K562 (cell line): ENCODE measurements at places on chromosomes 16 and 17. TPM values are rescaled to one million over a fixed set of nuclear protein-coding genes. Genes with fewer than 3 reads are reported as not detected.

- H3K27ac ChIP-seq: no peak overlapping the region
- H3K27me3 ChIP-seq: no peaks in the 10 kb centered on the region
- H3K36me3 ChIP-seq: no peaks in the 10 kb centered on the region
- DNase-seq: no peak
Measured at GRCh38 chr16:50188619-50189136, 35.6 kb downstream of the TENT4B start.

GRIN2C gene
- 0.33 and 0.40 TPM in 2 replicates for total RNA-seq

GRCh38 chr17:39619786-39620101, 7.0 kb upstream of the PPP1R1B start:
- no peaks in the 10 kb centered on the region for H3K36me3 ChIP-seq
- DNase-seq: no peak
- H3K27me3 ChIP-seq: 0 out of 3 replicates have a peak, but pooled peaks cover 6% of the 10 kb centered on the region
- no peak overlapping the region for H3K4me3 ChIP-seq

MMP25 gene
- total RNA-seq: 0.09 TPM in 1 of 2 replicates, not detected in the other

DNA sequence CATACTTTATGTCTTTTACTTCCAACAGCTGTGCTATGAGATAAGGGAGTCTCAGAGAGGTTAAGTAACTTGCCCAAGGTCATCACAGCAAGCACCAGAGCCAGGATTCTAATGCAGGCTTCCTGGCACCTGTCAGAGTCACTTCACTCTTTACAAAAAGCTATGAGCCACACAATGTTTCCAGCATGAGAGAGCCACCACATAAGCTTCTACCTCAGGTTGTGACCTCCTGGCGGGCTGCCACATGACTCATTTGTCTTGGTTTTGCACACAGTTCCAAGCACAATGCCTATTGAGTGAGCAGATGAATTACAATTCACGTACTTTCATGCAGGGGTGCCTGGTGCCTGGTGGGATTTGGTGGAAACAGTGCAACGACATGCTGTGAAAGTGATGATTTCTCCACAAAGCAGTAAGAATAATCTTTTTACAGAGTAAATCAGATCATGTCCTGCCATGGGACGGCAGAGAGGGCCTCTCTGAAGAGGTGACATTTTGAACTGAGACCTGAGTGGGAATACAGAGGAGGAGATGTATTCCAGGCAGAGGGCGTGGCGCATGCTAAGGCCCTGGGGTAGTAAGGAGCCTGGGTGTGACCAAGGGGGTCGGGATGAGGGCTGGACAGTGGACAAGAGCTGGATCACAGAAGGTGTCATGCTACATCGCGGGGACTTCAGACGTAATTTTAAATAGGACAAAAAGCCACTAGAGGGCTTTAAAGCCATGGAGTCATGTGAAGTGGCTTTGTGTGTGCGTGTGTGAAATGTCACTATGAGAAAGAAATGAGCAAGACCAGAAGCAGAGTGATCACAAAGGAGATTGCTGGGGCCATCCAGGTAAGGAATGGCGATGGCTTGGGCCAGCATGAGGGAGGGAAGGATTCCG, 53.4 kb downstream of the CACNG3 start:
- no peaks in the 10 kb centered on the region for H3K36me3 ChIP-seq
- no peak overlapping the region for H3K27ac ChIP-seq
- H3K4me1 ChIP-seq: no peaks in the 10 kb centered on the region
- H3K27me3 ChIP-seq: peaks cover 42% of the 10 kb centered on the region

GRCh38 chr16:10098991-10099390, 83.2 kb downstream of the GRIN2A start:
- H3K4me1 ChIP-seq: no peaks in the 10 kb centered on the region
- H3K27ac ChIP-seq: no peak overlapping the region
- no peaks in the 10 kb centered on the region for H3K36me3 ChIP-seq
- no peak for DNase-seq
- H3K4me3 ChIP-seq: no peak overlapping the region
- H3K27me3 ChIP-seq: no peaks in the 10 kb centered on the region

- peaks cover 10% of the 10 kb centered on the region for H3K4me1 ChIP-seq
- H3K36me3 ChIP-seq: no peaks in the 10 kb centered on the region
- no peaks in the 10 kb centered on the region for H3K27me3 ChIP-seq
- H3K4me3 ChIP-seq: no peak overlapping the region
- no peak overlapping the region for H3K27ac ChIP-seq
Measured at GRCh38 chr17:3571043-3571900, 13.7 kb upstream of the TRPV3 start.

DNA sequence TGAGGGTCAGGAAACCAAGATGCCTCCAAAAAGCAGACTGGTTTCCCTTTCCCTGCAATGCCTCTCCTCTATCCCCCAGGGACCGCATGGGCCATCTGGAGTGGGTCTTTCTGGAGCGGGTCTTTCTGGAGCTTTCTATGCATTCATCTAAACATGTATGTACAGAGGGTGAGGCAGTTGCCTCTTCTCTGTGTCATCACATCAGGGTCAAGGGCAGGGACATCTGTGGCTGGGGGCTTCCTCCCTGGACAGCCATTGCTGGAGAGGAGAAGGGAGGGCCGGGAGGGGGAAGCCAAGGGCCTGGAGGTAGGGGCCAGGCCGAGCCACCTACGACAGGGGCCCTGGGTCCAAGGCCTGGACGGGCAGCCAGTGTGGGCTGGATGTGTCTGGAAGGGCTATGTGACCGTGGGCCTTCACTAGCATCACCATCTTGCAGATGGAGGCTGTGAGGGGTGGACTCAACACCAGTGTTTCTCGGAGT, 840 bp downstream of the ADCY7 start:
- H3K27me3 ChIP-seq: no peaks in the 10 kb centered on the region
- peaks cover 63% of the 10 kb centered on the region for H3K4me1 ChIP-seq
- no peak for DNase-seq

TPSG1 gene
- not detected in 2 replicates for total RNA-seq

DNA sequence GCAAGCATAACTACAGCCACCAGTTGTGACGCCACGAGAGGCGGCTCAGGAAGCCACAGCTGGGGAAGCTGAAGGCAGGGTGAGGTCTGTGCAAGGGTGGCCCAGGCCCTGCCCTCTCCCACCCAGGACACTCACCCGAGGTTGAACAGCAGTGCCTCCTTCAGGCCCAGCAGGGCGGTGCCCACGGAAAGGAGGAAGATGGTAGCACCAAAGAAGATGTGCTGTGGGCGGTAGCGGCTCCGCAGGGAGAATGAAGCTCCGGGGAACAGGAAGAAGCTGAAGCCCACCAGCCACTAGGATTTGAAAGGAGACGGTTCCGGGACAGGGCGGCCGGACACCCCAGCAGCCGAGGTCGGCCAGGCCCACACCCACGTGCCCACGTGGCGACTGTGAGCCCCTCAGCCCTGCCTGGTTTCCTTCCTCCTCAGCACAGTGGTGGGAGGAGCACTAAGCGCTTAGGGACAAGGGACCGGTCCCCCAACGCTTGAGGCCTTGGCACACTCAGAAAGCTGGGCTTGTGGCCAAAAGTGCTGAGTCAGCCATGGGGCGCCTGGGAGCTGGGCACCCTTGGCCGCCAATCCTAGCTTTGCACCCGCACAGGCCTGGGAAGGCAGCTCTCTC, 11.0 kb downstream of the CYB561 start:
- H3K27ac ChIP-seq: peak overlapping the region; percentile 12; the same call in 1 of the 3 replicates
- H3K27me3 ChIP-seq: no peaks in the 10 kb centered on the region
- no peak overlapping the region for H3K4me3 ChIP-seq

- peaks cover 6% of the 10 kb centered on the region; the same call in 1 of the 3 replicates for H3K36me3 ChIP-seq
- H3K4me3 ChIP-seq: no peak overlapping the region
- H3K27me3 ChIP-seq: no peaks in the 10 kb centered on the region
- peak; percentile 51 for DNase-seq
- H3K27ac ChIP-seq: no peak overlapping the region
Measured at GRCh38 chr16:19601083-19601976, 45.8 kb downstream of the VPS35L start.

DNAAF8 gene
- not detected in 2 replicates for total RNA-seq

GRCh38 chr17:12982224-12982623, 35.6 kb downstream of the ELAC2 start:
- no peak overlapping the region for H3K4me3 ChIP-seq
- 0 out of 3 replicates have a peak, but pooled peaks cover 2% of the 10 kb centered on the region for H3K27me3 ChIP-seq
- DNase-seq: no peak
- H3K27ac ChIP-seq: no peak overlapping the region
- peaks cover 3% of the 10 kb centered on the region; the same call in 1 of the 2 replicates for H3K4me1 ChIP-seq

- DNase-seq: no peak
- H3K36me3 ChIP-seq: no peaks in the 10 kb centered on the region
- no peak overlapping the region for H3K4me3 ChIP-seq
- H3K27ac ChIP-seq: no peak overlapping the region
- H3K4me1 ChIP-seq: peaks cover 2% of the 10 kb centered on the region; the same call in 2 of the 3 replicates
Measured at GRCh38 chr16:81212830-81213465, 25.5 kb upstream of the BCO1 start.

PPP1R9B gene
- total RNA-seq: 56.6 and 63.5 TPM in 2 replicates

DNA sequence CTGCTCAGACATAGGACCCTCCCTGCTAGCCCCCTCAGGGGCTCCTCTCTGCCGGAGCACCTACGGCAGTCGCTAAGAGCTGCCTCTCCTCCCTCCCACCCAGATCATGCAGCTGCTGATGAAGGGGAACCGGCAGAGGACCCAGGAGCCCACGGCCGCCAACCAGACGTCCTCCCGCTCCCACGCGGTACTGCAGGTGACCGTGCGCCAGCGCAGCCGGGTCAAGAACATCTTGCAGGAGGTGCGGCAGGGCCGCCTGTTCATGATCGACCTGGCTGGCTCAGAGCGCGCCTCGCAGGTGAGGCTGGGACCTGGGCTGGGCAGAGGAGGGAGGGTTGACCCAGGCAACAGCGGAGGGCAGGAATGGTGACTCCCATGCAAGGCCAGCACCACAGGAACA, 17.0 kb downstream of the BTBD17 start:
- no peak for DNase-seq
- H3K27ac ChIP-seq: no peak overlapping the region
- H3K4me1 ChIP-seq: no peaks in the 10 kb centered on the region
- peaks cover 82% of the 10 kb centered on the region for H3K27me3 ChIP-seq
- H3K4me3 ChIP-seq: no peak overlapping the region
- no peaks in the 10 kb centered on the region for H3K36me3 ChIP-seq

- H3K27ac ChIP-seq: no peak overlapping the region
- DNase-seq: no peak
- H3K36me3 ChIP-seq: peaks cover 70% of the 10 kb centered on the region
- H3K4me1 ChIP-seq: no peaks in the 10 kb centered on the region
- H3K4me3 ChIP-seq: no peak overlapping the region
Measured at GRCh38 chr16:30418350-30419181, 11.2 kb downstream of the ZNF771 start.

GRCh38 chr17:42399948-42400843, 12.0 kb upstream of the STAT3 start:
- H3K4me1 ChIP-seq: peaks cover 18% of the 10 kb centered on the region
- DNase-seq: no peak
- H3K27ac ChIP-seq: no peak overlapping the region
- H3K27me3 ChIP-seq: no peaks in the 10 kb centered on the region

STAC2 gene
- not detected in 2 replicates for total RNA-seq

KRTAP3-1 gene
- total RNA-seq: not detected in 2 replicates

DNA sequence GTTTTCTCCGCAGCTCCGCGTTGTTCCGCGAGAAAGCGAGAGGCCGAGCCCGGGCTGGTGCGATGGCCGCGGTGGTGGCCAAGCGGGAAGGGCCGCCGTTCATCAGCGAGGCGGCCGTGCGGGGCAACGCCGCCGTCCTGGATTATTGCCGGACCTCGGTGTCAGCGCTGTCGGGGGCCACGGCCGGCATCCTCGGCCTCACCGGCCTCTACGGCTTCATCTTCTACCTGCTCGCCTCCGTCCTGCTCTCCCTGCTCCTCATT, 404 bp downstream of the EMC6 start:
- DNase-seq: no peak
- H3K4me3 ChIP-seq: peak overlapping the region; percentile 87
- peaks cover 6% of the 10 kb centered on the region; the same call in 2 of the 3 replicates for H3K4me1 ChIP-seq
- H3K36me3 ChIP-seq: peaks cover 7% of the 10 kb centered on the region; the same call in 2 of the 3 replicates

GRCh38 chr16:46787909-46788308, 39.8 kb upstream of the MYLK3 start:
- no peaks in the 10 kb centered on the region for H3K36me3 ChIP-seq
- H3K27ac ChIP-seq: no peak overlapping the region
- no peak overlapping the region for H3K4me3 ChIP-seq

GRCh38 chr17:28700830-28701492, 10.7 kb downstream of the PROCA1 start:
- no peak overlapping the region for H3K27ac ChIP-seq
- no peak overlapping the region for H3K4me3 ChIP-seq
- no peaks in the 10 kb centered on the region for H3K27me3 ChIP-seq
- DNase-seq: no peak
- no peaks in the 10 kb centered on the region for H3K4me1 ChIP-seq

GRCh38 chr17:82412535-82413520, 5.3 kb upstream of the HEXD start:
- no peaks in the 10 kb centered on the region for H3K27me3 ChIP-seq
- H3K27ac ChIP-seq: no peak overlapping the region
- peaks cover 35% of the 10 kb centered on the region for H3K4me1 ChIP-seq
- peaks cover 14% of the 10 kb centered on the region; the same call in 2 of the 3 replicates for H3K36me3 ChIP-seq
- no peak overlapping the region for H3K4me3 ChIP-seq

GRCh38 chr17:43787728-43788127, 7.5 kb downstream of the CFAP97D1 start:
- H3K36me3 ChIP-seq: no peaks in the 10 kb centered on the region
- DNase-seq: no peak
- H3K27me3 ChIP-seq: peaks cover 19% of the 10 kb centered on the region
- H3K27ac ChIP-seq: no peak overlapping the region

- H3K4me3 ChIP-seq: no peak overlapping the region
- DNase-seq: no peak
- H3K4me1 ChIP-seq: peaks cover 58% of the 10 kb centered on the region
- H3K36me3 ChIP-seq: no peaks in the 10 kb centered on the region
- H3K27ac ChIP-seq: no peak overlapping the region
Measured at GRCh38 chr17:80109713-80110446, 8.5 kb downstream of the GAA start.

DNA sequence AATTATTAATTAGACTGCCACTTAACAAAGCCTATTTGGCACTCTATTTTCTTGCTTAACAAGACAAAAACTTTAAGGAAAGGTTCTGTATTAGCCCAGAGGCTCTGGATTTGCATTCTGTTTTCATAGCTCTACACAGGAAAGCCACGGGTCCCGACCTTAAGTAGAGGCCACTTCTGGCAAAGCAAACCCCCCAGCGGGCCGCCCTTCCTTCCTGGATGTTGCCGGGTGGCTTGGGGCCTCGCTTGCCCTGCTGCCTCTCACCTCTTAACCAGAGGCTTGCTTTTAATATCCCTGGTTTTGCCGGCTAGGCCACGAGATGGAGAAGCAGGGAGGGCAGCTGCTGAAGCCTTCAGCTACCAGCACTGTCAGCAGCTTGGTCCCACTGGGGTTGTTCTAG, 4.4 kb downstream of the RTN4RL1 start:
- no peaks in the 10 kb centered on the region for H3K36me3 ChIP-seq
- H3K27me3 ChIP-seq: peaks cover 73% of the 10 kb centered on the region
- no peak overlapping the region for H3K4me3 ChIP-seq
- no peak overlapping the region for H3K27ac ChIP-seq

ABI3 gene
- 0.09 TPM in 1 of 2 replicates, not detected in the other for total RNA-seq

CD300E gene
- not detected in 2 replicates for total RNA-seq

ABCA6 gene
- 0.02 and 0.73 TPM in 2 replicates for total RNA-seq

KIF18B gene
- total RNA-seq: 39.5 and 42.8 TPM in 2 replicates

GHDC gene
- total RNA-seq: 21.1 and 23.2 TPM in 2 replicates

HOXB7 gene
- total RNA-seq: 8.2 and 10.8 TPM in 2 replicates

- no peaks in the 10 kb centered on the region for H3K4me1 ChIP-seq
- no peak for DNase-seq
- no peak overlapping the region for H3K4me3 ChIP-seq
Measured at GRCh38 chr17:5179003-5179402, 12.7 kb downstream of the ZNF594 start.

EPX gene
- total RNA-seq: 0.20 and 0.22 TPM in 2 replicates

GRCh38 chr16:86225905-86226371, 284.4 kb upstream of the FOXF1 start:
- no peak overlapping the region for H3K4me3 ChIP-seq
- no peak for DNase-seq
- no peak overlapping the region for H3K27ac ChIP-seq
- peaks cover 36% of the 10 kb centered on the region for H3K27me3 ChIP-seq
- no peaks in the 10 kb centered on the region for H3K4me1 ChIP-seq
